ENCODE measurements at places on chromosomes 2 and 18.

GRCh38 chr18:54209471-54210180 lies 14.8 kb downstream of the MBD2 start:
- DNase-seq: no peak

DNA sequence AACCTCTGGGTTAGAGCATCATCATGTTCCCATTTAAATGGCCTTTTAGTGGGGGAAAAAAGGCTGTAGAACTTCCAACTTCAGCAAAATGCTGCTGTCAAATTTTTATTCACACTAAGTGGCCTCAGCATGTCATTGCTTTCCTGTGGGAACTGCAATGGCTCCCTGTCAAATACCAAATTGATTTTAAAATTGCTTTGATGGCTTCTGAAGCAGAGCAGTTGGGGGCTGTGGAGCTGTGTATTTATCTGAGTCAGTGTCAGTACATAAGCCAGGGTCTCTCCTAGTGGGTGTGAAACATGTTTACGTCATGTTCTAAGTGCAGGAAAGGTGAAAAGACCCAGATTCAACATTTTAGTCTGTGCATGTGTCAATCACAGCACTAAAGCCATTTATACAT lies 171.3 kb downstream of the CDH19 start:
- DNase-seq: no peak

DNA sequence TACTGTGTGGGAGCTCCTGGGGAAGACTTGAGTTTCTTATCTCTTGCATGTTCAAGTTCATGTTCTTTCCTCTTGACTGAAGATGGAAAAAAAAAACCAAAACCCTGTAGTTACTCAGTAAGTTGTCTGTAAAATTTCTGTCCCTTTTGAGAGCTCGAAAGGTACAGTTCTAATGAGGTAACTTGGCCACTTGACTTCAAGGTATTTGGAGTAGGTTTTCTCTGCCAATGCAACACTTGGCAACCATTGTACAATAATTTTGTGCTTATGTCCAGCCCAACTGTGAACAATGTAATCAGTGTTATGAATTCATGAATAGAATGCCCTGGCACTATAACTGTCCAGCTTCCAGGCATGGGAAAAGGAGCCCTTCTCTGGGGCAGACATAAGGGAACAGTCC lies 111.0 kb downstream of the LIPG start:
- no peak for DNase-seq

- DNase-seq: no peak
Measured at GRCh38 chr2:240260664-240261063, 120.2 kb upstream of the OTOS start.

- no peak for DNase-seq
Measured at GRCh38 chr2:64780041-64780440, 126.3 kb upstream of the SERTAD2 start.

GRCh38 chr2:61909116-61909515 lies 3.6 kb downstream of the COMMD1 start:
- no peak for DNase-seq

GRCh38 chr2:202344178-202344577 lies 31.9 kb upstream of the BMPR2 start:
- no peak for DNase-seq

GRCh38 chr2:145286716-145287275 lies 766.9 kb upstream of the ZEB2 start:
- no peak for DNase-seq

- no peak for DNase-seq
Measured at GRCh38 chr2:236211296-236211695, 43.1 kb upstream of the GBX2 start.

GRCh38 chr2:41409328-41409727 lies 638.5 kb upstream of the PKDCC start:
- no peak for DNase-seq

- no peak for DNase-seq
Measured at GRCh38 chr2:6764968-6765723, 100.6 kb downstream of the CMPK2 start.

- peak; percentile 14 for DNase-seq
Measured at GRCh38 chr2:180604077-180604476, 376.3 kb upstream of the UBE2E3 start.
